ENCODE measurements at places on chromosomes 5 and 9.

DNA sequence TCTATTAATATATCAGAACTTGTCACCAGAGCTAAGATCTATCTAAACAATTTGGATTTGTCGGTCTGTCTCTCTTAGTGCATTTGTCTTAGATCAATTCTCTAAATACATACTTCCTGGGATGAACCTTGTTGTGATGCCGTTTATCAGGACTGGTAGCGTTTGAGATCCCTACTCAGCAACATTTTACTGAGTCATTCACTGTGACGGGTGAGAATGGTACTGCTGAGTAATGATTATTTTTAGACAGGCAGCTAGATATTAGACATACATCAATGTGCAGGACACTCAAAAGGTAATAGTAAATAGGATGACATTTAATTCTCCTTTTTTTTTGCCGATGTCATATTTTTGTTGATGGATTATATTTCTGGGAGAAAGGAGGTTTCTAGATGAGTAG lies 209.0 kb downstream of the CSNK1G3 start:
- DNase-seq, result no peak

DNA sequence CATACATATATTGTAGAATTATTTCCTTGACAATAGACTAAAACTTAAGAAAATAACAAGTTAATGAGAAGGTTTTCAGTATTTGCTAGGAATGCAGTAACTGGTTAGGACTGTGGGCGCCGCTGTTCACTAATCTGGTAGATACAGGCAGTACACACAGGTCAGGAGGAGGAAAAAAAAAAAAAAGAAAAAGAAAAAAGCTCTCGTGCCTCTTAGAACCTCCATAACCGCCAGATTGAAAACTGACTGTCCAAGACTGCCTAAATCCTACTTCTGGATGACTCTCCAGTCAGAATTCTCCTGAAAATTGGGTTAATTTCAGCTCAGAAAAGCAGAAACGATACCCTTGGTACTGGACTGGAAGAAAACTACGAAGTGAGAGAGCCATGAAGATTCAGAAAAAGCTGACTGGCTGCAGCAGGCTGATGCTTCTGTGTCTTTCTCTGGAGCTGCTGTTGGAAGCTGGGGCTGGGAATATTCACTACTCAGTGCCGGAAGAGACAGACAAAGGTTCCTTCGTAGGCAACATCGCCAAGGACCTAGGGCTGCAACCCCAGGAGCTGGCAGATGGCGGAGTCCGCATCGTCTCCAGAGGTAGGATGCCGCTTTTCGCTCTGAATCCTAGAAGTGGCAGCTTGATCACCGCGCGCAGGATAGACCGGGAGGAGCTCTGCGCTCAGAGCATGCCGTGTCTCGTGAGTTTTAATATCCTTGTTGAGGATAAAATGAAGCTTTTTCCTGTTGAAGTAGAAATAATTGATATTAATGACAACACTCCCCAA lies at the start of gene PCDHGA1:
Gene PCDHGA1, plus strand, starts transcription at position 216 of the 782 bp plus-strand sequence.
- DNase-seq, result no peak

DNA sequence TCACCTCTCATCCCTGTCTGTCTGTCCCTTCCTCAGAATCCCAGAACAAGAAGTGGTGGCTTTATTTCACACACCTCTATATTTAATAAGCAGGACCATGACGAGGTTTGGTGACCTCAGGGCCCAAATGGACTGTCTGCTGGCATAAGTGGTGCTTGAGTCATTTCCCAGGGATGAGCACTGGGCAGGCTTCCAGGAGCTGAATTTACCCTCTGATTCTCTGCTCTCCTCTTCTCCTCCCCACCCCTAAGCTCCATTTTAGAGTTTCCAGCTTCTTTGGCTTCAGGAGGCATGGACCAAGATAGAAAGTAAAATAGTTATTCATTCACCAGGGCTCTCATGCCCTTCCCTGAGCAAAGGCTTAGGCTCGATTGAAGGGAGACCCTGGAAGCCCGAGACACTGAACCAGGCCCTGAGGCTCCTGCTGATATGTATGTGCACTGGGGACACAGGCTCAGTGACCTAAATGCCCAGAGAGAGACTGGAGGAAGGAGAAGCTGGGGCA lies 69.1 kb downstream of the PPARGC1B start:
- DNase-seq, result no peak

GRCh38 chr9:83765376-83765775 lies 52.2 kb downstream of the GKAP1 start:
- DNase-seq, result no peak

DNA sequence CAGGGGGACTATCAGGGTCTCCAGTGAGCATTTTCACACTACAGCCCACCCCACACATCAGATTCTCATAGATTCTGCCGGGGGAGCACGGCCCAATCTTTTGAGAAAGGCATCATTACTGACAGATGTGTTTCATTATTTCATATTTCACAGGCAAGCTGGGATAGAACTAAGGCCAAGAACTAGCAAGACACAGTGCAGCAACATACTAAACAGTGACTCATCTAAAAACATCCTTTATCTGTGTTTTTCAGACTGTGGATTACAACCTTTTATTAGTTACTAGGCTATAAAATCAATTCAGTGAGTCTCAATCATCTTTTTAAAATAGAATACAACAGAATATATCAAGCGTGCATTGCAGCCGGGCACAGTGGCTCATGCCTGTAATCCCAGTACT lies 59.8 kb downstream of the CPLANE1 start:
- DNase-seq, result no peak

- no peak for DNase-seq
Measured at GRCh38 chr5:165029099-165029870, 1523.9 kb downstream of the MAT2B start.

DNA sequence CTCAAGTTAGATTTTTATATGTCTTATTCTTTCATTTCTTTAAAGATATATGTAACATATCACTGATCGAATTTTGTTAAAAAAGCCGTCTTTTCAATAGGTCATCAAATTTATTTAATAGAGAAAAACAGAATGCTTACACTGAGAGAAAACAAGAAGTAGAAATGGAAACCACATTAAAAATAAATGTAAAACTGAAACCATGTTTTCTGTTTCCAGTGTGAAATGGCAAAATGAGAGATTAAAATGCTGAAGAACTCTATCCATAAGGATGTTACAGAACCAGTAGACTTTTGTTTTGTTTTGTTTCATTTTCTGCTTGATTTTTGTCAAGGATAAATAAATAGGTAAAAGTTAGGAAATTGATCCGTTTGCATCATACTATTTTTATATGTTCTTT lies 210.1 kb downstream of the PRDM9 start:
- no peak for DNase-seq

- DNase-seq, result no peak
Measured at GRCh38 chr5:141521244-141521781, 32.4 kb downstream of the PCDHGC5 start.

DNA sequence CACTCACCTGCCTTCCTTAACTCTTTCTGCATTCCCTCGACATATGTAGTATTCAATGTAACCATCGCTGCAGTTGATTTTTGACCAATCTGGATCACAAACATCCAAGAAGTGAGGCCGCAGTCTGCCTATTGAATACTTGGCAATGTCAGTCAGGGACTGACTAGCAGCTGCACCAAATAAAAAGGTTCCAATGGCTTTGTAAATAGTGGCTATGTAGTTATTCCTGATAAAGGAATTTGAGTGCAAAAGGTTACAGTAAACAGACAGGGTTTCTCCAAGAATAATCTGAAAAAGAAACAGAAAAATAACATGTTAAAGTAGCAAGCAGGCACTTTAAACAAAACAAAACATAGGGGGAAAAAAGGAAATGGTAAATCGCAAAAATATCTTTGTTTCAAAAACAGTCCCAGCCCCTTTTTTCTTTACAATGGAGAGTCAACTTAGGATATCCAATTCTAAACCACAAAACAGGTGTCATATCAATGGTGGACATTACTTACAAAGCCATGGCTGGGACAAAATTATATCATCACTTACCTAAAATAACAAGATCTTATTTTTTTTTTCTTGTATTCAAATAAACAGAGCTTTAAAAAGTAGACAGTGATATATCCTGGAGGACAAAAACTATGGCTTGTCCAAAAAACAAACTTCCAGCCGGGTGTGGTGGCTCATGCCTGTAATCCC lies 66.8 kb downstream of the PLPP1 start:
- DNase-seq, result no peak

DNA sequence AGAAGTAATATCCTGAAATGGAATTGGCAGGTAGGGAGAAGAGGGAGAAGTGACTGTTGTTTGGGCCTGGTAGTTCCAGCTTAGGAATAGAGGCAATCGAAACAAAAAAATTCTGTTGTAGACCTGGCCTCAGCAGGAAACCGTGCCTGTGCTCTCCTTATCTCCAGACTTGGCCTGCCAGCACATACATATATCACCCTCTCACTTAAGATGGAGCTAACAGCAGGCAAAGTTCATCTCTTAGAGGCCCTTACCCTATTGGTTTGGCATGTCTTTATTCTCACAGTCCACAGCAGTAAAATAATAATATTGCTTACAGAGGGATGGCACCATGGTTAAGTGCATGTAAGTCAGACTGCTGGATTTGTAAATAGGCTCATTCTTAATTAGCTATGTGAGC lies 19.6 kb upstream of the TNC start:
- no peak for DNase-seq

GRCh38 chr9:3371842-3372241 lies 154.0 kb downstream of the RFX3 start:
- no peak for DNase-seq

GRCh38 chr5:140840978-140841962 lies at the start of gene PCDHA8:
PCDHA8 (plus strand) TSS chr5:140841187; CDS start chr5:140841322, 135 bp downstream.
- no peak for DNase-seq

DNA sequence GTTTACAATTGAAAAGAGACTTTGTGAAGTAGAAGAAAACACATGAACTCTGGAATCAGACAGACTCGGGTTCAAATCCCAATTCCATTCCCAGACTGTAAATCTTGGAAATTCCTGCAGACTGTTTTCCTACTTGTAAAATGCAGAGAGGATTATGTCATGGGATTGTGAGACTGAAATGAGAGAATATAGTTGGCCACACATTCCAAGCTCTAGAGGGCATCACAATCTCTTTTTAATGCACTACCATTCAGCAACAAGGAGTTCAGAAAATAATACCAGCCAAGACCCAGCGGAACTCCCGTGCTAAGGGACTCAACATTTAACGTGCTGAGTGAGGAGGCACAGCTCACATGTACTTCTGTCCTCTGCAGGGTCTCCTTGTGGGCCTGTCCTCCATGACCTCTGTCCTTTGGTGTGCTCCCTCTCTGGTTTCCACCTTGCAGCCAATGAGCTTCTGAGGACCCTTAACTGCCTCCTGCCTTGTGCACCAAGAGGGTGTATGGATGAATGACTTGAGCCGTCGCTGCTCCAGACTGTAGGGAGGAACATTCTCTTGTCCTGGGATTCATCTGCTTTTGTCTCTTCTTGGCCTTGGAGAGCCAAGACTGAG lies 263.5 kb downstream of the NTRK2 start:
- no peak for DNase-seq

DNA sequence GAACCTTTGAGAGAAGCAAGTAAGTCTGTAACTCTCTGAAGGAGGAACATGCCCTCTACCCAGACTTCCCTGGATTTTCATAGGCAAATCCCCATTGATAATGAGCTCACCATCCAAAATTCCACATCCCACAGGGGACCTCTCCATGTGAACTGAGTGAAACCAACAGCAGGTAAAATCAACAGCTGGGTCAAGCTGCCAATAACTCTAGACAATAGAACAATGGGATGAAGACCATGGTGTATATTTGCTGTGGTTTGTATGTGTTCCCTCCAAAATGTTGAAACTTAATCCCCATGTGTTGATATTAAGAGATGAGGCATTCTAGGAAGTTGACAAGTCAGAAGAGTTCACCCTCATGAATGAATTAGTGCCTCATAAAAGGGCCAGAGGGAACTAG lies 110.2 kb upstream of the MYO10 start:
- DNase-seq, result no peak

DNA sequence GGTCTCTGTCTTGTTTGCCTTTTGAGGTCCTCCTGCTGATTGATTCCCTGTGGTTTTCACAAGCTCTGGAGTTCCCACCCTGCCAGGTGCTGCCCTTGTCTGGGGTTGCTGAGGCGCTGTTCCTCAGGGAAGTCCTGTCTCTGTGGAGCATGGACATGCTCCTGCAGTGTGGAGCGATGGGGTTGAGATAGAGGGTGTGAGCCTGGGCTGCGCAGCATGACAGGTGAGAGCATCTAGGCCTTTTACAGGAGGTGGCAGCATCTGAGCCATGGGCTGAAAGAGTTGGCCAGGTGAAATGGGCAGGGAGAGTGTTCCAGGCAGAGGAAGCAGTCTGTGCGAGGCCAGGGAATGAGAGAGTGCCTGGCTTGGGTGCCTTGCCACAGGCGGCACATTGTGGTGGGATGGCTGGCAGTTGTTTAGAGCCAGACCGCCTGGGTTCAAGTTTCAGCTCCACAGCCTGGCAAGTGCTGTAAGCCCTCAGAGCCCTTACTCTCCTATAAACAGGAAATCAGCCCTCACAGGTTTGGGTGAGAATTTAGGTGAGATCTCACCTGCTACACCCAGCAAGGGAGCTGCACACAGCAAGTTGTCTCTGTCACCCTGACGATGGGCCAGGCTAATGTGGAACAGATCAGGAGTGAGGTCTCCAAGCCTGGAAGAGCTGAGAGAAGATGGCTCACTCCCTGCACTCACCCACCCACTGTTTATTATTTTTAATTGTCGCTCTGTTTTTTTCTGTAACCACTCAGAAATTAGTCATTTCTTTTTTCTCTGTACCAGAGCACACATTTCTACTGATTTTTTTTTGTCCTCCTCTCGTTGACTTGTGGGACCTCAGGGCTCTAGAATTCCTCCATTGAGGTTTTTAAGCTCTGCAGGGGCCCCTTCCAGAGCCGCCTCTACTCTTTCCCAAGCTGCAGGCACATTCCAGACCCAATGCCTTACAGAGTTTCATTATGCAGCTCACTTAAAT lies 19.6 kb downstream of the TCOF1 start:
- no peak for DNase-seq

DNA sequence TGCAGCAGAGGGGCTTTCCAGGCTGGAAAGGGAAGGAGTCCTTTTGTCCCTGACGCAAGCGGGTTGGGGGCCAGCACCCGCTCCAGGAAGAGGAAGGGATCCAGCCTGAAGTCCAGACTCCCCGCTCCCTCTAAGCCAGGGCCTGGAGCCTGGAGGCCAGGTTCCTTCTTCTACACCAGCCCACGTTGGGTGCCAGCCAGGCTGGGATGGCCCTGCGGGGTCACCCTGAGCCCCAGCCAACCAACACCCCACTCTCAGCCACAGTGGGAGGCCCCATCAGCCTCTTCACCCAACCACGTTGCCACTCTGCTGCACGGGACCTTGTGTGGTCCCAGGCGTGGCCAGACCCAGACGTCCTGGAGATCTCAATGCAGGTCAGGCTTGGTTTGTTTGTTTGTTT lies 970 bp upstream of the FUT7 start:
- DNase-seq, result no peak

DNA sequence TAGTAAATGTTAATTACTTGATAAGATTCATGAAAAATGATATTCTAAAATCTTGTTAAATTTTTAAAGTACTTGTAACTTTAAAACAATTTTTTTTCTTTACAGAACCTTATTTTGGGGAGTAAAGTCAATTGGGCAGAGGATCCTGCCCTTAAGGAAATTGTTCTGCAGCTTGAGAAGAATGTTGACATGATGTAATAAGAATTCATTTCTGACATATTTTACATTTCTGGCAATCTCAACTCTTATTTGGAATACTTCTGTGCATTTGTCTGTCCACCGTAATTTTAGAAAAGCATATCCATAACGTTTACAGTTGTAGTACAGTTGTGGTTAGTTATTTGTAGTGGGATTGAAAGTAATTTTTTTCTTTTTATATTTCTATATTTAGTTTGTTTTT lies 20.2 kb downstream of the CENPH start:
- DNase-seq, result no peak

GRCh38 chr5:121658221-121658620 lies 193.5 kb upstream of the FTMT start:
- no peak for DNase-seq
